ENCODE measurements at places on chromosomes 1 and 21.

DNA sequence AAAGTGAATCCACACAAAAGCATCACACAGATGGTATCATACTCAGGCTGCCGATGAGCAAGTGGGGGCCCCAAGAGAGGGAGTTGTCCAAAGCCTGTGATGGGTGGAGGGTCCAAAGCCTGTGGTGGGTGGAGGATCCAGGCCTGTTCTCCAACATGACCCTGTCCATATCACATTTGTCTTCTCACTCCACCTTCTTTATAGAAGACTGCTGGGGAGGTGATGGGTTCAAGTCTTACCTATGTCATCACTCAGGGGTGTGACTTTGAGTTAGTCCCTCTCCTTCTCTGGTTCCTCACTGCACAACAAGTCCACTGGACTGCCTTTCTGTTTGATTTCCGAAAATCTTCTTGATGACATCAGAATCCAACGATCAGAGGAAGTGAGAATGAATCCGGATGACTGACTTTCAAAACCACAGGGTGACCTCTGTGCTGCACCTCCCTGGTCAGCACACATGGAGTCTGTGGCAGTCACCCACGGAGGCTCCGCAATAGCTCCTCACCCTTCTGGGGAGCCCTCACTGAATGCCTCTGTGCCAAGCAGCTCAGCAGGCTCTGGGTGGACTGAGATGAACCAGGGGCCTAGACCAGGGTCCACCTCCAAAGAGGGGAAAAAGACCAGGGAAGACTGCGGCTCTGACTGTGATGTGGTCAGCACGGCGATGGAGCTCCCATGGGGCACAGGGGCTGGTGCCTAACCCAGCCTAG lies 166.8 kb downstream of the HIVEP3 start:
- DNase-seq: no peak

DNA sequence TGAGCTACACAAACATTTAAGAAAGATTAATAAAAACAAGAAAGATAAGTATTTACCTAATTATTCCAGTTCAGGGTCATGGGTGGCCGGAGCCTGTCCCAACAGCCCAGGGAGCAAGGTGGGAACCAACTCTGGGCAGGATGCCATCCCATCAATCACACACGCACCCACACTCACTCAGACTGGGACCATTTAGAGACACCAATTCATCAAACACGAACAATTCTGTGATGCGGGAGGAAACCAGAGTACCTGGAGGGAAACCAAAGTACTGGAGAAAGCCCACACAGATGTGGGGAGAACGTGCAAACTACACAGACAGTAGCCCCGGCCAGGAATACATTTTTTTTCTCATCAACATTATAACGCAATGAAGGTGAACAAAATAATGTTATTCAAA lies 16.2 kb downstream of the WASF2 start:
- no peak for DNase-seq

- peak; percentile 23 for DNase-seq
Measured at GRCh38 chr1:109914587-109915240, 4.1 kb downstream of the CSF1 start.

- no peak for DNase-seq
Measured at GRCh38 chr1:147478521-147478920, 62.8 kb upstream of the BCL9 start.

DNA sequence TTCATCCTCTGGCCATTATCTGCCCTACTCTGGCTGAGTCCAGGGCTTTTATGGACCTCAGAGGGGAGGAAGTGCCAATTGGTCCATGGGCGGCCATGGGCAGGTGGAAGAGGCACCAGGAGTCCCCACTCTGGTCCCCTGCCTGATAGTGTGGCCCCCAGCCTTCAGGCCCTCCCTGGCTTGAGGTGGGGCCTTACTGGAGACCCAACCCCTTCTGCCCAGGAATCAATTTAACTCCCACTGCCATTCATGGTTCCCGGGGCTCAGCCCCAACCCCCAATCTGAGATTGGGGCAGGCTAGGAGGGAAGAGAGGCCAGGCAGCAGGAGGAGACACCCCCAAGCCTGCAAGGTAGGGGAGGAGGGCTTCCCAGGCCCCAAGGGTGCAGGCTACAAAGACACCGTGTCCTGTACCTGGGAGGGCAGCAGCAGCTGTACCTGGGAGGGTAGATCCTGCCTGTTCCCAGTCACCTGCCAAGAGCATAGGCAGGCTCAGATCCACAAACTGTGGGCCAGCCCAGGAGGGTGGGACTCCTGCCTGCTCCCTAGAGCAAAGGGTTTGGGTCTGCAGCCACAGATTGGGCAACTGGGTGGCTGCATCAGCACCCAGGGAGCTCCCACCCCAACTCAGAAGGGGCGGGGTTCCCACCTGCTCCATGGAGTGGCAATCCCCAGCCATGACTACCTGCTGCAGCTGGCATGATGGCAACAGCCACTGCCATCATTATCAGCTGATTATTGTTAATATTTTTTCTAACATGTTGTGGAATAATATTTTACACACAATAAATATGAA lies 1044.1 kb upstream of the B3GALT2 start:
- DNase-seq: no peak

DNA sequence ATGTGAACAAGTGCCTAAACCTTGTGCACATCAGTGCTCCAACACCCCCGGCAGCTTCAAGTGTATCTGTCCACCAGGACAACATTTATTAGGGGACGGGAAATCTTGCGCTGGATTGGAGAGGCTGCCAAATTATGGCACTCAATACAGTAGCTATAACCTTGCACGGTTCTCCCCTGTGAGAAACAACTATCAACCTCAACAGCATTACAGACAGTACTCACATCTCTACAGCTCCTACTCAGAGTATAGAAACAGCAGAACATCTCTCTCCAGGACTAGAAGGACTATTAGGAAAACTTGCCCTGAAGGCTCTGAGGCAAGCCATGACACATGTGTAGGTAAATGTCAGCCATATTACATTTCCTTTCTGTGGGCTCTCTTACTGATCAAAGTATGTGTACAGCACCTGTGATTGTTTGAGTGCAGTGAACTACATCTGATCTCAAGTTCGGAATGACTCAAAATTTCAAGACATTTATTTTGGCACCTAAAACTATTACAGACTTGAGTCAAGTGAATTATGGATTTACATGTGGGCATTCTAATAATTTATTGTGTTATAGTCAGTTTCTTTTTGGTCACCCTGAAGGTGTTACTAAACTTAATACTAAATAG lies 196.5 kb downstream of the TPR start:
- DNase-seq: no peak

DNA sequence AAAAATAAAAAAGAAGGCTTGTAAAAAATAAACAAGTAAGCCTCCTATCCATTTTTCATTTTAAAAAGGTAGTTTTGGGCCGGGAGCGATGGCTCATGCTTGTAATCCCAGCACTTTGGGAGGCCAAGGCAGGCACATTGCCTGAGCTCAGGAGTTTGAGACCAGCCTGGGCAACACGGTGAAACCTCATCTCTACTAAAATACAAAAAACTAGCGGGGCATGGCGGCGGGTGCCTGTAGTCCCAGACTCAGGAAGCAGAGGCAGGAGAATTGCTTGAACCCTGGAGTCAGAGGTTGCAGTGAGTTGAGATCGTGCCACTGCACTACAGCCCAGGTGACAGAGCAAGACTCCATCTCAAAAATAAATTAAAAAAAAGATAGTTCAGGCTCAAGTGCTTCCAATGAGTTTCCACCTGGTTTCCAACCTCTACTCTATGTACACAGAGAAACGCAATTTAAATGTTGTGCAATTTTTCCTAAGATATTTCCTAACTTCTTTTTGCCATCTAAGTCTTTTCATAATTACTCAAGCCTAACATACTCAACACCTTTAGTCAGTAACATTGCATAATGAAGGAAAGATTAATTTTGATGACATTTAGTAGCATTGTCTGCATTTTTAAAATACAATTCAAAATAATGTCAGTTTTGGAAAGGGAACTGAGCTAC lies 106.3 kb downstream of the KCNT2 start:
- no peak for DNase-seq

DNA sequence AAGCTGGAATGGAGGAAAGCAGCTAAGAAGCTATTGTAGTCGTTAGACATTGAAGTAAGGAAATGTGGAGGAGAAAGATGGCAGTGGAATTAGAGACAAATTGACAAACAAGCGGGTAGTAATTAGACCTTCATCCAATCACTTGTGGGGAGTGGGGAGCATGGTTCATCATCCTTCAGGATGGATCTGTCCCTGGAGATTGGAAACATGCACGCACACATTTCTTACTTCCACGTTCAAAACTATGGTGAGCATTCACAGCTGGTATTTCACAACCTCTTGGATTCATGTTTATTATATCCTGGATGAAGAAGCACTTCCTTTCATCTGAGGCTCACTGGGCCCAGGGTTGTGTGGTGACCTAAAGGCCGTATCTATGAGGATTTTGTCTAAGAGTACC lies 188.1 kb downstream of the ST6GALNAC3 start:
- DNase-seq: no peak

GRCh38 chr1:63753591-63753990 lies 20.2 kb upstream of the ROR1 start:
- DNase-seq: no peak

- no peak for DNase-seq
Measured at GRCh38 chr1:33336580-33336979, 15.7 kb upstream of the A3GALT2 start.

DNA sequence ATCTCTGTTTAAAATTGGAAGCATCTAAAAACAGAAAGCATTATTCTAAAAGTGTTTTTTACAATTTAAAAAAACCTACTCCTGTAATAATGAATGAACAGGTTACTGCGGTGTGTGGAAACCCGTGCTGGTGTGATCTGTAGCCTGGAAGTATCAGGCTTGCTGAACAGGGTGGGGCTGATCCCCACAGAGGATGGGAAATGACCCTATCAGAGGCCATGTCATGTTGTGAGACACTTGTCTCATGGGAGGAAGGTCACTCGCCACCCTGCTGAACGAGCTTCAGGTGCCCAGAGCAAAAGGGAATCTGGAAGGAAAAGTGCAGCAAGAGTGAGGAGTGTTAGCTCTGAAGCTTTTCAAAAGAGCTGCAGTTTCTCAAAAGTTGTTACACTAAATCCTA lies 320.7 kb downstream of the RRAGC start:
- no peak for DNase-seq

DNA sequence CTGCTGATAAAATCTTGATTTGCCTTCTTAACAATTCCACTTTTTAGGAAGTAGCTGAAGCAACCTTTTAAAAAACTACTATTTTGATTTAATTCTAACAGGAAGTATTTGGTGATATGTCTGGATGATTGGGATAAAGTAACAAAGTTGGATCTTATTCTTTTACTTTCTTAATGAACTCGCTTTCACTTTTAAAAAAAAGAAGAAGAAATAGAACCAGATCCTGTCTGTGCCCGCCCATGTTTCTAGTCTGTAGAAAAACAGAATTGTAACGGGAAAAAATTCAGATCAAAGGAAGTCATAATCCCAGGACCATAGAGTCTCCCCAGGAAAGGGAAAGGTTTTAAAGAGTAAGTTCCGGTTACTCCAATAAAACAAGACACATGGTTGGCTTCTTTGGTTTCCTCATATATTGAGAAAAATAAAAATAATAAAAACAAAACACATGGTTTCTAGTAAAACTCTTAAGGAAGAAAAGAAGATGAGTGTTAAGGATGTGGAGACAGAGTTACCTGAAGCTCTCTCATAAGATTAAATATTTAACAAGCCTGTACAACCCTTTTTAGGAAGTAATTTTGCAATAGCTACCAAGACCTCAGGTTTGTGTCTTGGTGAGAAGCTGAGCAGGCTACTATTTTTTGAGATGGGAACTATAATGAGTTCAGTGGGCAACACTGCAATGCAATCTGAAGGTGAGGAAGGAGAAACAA lies 4.9 kb downstream of the CD48 start:
- DNase-seq: no peak

GRCh38 chr1:235954306-235955283 lies 87.9 kb upstream of the LYST start:
- DNase-seq: peak; percentile 67

GRCh38 chr1:3553166-3553939 lies 58.0 kb downstream of the MEGF6 start:
- no peak for DNase-seq
